ENCODE measurements at places on chromosomes 6 and 20.
A peak's percentile ranks its signal among the peaks of the same experiment; 100 is the strongest.

DNA sequence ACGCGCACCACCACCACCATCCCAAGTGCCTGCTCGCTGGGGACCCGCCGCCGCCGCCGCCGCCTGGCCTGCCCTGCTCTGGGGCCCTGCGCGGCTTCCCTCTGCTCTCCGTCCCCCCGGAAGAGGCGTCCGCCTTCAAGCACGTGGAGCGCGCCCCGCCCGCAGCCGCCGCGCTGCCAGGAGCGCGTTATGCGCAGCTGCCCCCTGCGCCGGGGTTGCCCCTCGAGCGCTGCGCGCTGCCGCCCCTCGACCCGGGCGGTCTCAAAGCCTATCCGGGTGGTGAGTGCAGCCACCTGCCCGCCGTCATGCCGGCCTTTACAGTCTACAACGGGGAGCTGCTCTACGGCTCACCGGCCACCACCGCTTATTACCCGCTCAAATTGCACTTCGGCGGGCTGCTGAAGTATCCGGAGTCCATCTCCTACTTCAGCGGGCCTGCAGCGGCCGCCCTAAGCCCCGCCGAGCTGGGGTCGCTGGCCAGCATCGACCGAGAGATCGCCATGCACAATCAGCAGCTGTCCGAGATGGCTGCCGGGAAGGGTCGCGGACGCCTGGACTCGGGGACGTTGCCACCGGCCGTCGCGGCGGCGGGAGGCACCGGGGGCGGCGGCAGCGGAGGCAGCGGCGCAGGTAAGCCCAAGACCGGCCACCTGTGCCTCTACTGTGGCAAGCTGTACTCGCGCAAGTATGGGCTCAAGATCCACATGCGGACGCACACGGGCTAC, 7.2 kb downstream of the PRDM13 start:
- DNase-seq = no peak

DNA sequence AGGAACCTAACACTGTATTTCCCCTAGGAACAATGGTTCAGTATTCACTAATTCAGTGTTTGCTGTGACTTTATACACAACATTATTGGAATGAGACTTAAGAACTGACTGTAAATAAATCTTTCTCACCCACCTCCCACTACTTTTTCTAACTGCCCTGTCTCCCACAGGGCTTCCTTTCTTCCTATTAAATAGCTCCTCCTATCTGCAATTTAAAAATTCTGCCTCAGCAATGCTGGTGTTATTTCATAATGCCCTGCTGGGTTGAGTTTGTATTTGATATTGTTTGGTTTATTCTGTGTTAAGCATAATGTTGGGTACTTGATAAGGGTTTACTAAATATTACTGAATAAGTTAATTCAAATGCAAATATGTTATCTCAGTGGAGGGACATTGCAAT, 573.1 kb upstream of the RNF217 start:
- DNase-seq = no peak

GRCh38 chr6:169292338-169293124, 38.9 kb upstream of the THBS2 start:
- peak; percentile 95 for DNase-seq

GRCh38 chr6:87721311-87721710, 19.3 kb upstream of the AKIRIN2 start:
- DNase-seq = no peak

- DNase-seq = no peak
Measured at GRCh38 chr6:15337582-15337981, 91.7 kb downstream of the JARID2 start.

DNA sequence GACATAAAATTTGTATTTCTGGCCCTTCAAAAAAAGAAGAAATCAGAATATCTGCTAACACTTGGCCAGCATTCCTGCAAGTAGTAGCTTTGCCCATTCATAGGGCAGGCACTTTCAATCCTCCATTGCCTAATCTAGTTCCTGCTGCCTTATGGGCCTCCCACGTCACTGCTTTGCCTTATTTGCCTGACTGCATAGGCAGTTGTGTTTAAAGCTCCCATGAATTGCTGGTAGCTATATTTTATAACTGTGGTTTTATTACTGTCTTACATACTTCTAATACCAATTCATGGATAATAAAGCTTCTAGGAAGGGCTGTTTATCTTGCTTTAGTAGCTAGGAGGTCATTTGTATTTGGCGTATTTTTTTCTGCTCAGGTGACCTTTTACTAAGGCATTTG, 7.7 kb upstream of the SLC35A1 start:
- DNase-seq = no peak

DNA sequence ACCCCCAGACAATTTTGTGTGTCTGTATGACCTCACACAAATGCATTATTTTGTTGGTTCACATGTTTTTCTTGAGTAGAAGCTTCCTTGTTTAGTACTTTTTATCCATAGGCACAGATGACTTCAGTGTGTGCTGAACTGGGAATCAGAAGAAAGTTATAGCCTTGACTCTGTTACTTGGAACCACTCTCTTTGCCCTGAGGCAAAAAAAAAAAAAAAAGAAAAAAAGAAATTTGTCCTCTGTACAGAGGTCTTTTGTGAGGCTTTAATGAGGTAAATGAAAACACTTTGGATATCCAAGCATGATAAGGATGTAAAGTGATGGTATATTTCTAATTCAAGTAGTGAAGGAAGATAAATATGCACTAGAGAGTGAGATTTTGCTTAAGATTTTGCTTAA, 51.9 kb downstream of the TRMT11 start:
- no peak for DNase-seq

- DNase-seq = no peak
Measured at GRCh38 chr6:23529902-23530301, 596.1 kb upstream of the NRSN1 start.

DNA sequence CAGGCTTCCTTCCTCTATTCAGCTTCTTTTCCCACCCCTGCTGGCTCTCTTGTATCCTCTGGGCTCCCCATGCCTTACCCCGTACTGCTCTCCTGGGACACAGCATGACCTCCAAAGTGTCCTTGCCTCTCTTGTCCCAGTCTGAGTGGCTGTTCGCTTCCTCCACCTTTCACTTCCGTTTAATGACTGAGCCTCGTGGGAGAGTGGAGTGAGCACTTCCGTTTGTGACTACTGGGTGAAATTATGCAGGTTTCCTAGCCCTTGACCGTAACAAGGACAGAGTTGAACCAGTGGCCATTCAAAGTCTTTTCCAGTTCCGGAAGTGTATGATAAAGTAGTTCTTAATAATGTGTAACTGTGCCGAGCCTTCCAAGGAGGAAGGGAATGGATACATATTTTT, 109.2 kb downstream of the ARID1B start:
- no peak for DNase-seq

DNA sequence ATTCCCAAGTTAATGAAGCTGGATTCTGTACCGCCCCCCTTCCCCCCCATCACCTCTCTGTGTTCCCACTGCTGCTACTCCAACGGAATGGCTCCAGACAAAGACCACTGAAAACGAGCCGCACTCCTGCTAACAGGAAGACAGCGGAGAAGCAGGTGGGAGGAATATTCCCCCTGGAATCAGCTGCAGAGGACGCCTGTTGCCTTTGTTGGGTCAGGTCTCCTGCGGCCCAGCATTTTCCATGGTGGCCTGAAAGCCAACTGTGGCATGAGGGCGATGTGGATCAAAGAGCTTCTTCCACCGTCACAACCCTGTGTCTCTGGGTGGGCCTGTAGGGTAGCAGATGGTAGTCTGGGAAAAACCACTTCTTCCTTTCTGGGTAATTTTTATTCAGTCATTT, 16.8 kb downstream of the AAR2 start:
- no peak for DNase-seq

- peak; percentile 62 for DNase-seq
Measured at GRCh38 chr6:44646355-44646754, 258.8 kb downstream of the CDC5L start.

GRCh38 chr6:16148498-16148897, 19.6 kb downstream of the MYLIP start:
- DNase-seq = no peak

DNA sequence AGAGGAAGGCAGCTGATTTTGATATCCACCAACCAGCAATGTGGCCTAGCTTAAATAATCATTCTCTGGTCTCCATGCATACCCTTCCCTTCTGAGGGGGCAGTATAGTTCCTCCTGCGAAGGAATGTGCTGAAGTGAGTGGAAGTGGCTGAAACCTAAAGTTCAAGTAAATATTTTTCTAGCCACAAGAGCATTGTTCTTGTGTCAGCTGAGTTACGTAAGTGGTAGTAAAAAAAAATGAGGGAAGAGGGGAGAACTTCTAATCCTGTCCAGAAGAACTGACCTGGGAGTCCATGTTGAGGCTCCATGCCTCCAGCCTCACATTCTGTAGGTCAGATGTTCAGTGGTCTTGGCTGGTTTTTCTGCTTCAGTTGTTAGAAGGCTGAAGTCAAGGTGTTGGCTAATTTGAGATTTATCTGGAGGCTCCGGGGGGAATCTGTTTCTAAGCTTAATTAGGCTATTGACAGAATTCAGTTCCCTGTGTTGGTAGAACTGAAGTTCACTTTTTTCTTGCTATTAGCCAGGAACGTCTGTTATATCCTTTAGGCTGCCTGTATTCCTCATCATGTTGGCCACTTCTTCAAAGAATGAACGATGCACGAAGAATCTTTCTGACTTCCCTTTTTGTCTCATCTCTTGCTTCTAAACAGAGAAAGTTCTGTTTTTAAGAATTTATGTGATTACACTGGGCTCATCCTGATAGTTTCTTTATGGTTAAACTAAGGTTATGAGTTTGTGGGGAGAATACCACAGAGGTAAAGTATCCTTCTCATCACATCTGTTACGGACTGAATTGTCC, 207.1 kb upstream of the PRSS16 start:
- DNase-seq = no peak

- no peak for DNase-seq
Measured at GRCh38 chr20:52529826-52530225, 338.2 kb upstream of the ZFP64 start.

DNA sequence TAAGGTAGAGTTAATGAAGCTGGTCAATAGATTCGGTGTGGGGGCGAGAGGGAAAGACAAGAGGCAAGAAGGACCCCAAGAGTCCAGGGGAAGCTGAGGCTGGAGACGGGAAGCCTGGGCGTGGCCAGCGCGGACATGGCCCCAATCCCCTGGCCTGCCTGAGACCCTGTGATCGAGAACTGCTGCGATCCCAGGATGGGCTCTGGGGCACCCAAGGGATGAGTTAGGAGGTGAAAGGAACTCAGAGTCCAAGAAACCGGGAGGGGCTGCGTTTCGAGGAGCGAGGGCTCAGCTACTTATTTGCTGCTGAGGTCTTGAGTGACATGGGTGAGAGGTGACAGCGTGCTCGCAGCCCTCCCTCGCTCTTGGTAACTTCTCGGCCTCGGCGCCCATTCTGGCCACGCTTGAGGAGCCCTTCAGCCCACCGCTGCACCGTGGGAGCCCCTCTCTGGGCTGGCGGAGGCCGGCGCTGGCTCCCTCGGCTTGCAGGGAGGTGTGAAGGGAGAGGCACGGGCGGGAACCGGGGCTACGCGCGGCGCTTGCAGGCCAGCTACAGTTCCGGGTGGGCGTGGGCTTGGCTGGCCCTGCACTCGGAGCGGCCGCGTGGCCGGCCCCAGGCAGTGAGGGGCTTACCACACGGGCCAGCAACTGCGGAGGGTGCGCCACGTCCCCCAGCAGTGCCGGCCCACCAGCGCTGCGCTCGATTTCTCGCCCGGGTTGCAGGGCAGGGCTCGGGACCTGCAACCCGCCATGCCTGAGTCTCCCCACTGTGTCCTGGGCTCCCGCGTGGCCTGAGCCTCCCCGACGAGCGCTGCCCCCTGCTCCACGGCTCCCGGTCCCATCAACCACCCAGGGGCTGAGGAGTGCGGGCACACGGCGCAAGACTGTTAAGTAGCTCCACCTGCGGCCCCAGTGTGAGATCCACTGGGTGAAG, 58.2 kb downstream of the IRF4 start:
- no peak for DNase-seq

DNA sequence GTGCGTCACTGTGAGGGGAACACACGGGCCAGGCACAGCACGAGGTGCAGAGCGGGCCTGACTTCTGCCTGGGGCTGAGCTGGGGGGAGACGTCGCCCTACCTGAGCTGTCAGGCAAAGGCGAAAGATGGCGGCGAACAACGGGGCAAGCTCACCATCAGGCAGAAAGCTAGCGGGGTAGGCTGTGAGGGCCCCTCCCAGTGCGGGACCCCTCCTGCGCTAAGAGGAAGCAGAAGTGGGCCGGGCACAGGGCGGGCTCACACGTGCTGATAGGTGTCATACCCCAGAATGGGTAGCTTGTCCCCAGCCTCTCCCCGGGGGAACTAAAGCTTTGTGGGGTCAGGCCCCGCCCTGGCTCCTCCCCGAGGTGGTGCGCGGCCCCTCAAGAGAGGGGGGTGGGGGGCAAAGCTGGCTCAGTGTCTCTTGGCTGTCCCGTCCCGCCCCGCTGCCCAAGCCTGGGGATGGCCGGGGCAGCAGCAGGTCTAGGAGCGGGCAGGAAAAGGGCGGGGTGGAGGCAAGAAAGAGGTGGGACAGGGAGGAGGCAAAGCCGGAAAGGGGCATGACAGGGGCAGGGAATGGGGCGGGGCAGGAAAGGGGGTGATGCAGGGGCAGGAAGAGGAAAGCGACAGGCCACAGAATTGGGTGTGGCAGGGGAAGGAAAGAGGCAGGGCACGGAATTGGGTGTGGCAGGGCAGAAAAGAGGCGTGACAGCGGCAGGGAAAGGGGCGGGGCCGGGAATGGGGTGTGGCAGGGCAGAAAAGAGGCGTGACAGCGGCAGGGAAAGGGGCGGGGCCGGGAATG, 14.7 kb downstream of the UCKL1 start:
- no peak for DNase-seq

GRCh38 chr6:149922642-149923326, at the start of gene RAET1G:
Gene RAET1G (minus strand): TSS chr6:149923121. CDS start chr6:149923010, 111 bp downstream.
- peak; percentile 83 for DNase-seq

DNA sequence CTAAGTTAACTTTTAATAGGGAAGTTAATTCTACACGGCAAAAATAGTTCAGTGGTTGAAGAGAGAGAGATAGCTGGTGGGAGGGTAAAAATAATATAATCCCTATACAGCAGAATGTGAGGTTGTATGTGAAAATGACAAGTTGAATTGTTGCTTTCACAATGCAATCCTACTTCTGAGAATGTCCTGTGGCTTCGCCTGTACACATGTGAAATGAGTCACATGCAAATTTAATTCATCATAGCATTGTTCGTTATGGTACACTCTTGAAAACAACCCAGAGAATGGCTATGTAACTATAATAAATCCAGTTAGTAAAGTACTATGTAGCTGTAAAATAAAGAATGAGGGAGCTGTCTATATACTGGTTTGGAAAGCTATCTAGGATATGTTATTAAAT, 46.0 kb upstream of the HINT3 start:
- no peak for DNase-seq

DNA sequence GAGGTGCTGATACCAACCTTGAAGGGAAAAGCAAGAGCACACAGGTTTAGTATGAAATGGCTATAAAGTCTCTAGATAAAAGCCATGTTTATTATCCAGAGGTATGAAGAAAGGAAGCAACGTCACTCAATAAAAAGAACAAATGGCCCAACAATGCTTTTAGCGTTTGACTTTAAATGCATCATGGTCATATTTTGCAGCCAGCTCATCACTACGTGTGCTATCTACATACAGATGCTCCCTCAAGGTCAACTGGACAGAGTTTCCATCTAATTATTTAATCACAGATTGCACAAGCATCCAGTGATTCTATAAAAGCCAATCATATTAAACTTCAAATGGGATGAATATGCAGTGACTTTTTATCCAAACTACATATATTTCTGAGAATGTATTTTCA, 127.6 kb upstream of the SYNDIG1 start:
- no peak for DNase-seq

Measured in AG09309 (cell line).